Stimulated activated CD4-positive, alpha-beta T cell treated with anti-CD3 and anti-CD28 coated beads, Interleukin-4, amount 100 ng/mL, for 48 hours (primary cell): ENCODE measurements at places on chromosomes 5 and 9.

DNA sequence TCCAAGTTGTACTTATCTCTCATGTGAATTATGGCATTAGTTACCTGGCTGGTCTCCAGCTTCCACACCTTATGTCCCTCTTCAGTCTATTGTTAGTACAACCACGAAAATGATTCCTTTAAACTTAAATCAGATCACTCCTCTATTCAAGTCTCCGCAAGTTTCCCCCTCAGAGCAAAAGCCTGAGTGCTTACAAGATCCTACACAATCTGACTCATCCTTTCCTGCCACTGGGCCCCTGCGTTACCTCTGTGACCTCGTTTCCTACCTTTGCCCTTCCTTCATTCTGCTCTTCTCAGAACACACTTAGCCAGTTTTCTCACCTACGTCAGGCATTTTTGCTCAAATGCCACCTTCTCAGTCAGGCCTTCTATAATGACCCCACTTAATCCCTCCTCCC is 45.1 kb upstream of the GLIS3 start:
- peak; percentile 11 for DNase-seq

- no peak for DNase-seq
These were observed 37.3 kb downstream of the PBX3 start for GRCh38 chr9:125784286-125785049.

- no peak for DNase-seq
These were observed 80.0 kb downstream of the AK8 start for GRCh38 chr9:132797861-132798659.

DNA sequence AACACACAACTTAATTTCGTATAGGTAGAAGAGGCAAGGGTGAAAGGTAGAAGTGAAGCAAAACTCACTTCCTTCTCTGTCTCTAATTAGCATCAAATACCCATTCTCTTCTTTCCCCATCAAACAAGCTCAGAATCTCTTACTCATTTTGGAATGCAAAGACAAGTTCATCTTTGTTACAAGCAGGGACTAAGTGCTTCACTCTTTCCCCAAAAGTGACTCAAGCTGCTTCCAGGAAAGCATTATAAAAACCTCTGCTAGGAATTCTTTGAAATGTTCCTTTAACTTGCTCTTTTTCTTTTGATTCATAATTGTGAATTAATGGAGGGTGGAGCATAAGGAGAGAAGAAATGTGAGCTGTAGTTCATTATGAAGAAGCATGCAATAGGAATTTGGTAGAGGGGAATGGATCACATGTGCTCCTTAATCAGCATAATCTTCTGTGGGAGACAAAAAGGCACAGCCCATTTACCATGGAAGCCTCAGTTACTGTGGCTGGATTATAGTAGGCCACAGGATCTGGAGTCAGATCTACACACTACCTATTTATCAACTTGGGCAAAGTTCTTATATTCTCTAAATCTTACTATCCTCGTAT is 109.5 kb upstream of the DPYSL3 start:
- no peak for DNase-seq

GRCh38 chr5:75009556-75010345 is 42.6 kb downstream of the GCNT4 start:
- DNase-seq: no peak

GRCh38 chr5:134451936-134452505 is 40.3 kb upstream of the CDKN2AIPNL start:
- DNase-seq: no peak

GRCh38 chr9:95766906-95767305 is 108.6 kb upstream of the ERCC6L2 start:
- DNase-seq: no peak

DNA sequence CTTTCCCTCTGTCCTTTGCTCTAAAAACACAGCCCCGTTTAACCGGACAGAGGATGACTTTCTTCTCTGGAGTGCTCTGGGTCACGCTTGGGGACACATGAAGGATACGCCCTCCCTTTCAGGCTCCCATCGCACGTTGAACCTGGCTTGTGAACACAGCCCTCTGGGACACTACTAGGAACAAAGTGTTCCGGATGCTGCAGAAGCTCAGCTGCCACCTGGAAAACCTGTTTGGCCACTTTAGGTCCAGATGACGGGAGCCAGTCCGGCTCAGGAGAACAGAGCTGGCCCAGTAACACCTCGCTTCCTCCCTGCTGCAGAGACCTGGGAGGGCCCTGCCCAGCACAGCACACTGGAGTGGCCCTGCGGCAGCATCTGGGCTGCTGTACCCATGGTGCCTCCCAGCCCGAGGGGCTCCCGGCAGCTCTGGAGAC is 60.1 kb downstream of the GADD45G start:
- DNase-seq: no peak

- no peak for DNase-seq
These were observed 14.5 kb downstream of the PHAX start for GRCh38 chr5:126615286-126615685.

- DNase-seq: no peak
These were observed 31.9 kb downstream of the THBS4 start for GRCh38 chr5:80067016-80067415.

DNA sequence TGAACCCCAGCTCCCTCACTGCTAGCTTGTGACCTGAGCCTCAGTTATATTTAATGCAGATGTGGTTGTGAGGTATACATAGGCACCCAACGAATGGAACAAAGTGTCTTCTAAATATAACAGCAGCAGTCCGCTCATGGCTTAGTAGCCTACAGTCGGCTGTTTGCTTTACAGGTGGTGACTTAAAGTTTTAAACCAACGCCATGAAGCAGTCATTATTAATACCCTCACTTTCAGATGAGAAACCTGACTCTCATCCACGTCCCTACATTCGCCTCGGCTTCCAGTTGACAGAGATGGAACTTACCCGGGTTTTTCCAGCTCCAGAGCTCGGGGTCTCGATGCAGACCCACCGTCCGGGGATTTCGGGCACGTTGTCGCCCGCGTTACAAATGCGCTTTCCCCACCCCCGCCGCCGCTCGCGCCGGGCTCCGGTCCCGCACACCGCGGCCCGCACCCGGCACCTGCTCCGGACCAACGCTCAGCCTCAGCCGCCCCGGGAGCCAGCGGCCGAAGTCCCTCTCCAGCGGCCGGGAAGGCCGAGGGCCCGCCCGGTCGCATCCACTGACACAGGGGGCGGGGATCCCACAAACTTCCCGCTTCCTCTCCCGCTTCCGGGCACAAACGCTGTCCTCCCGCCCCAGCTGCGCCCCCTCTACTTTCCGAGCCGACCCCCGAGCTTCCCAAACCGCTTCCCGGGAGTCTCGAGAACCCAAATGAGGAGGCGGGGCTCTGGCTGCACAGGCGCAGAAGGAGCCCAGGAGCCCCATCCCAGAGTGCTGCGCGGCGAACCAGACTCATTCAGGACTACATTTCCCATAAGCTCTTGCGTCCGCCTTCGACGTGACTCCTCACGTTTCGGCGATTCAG is at the start of gene ZNF782:
Gene ZNF782 (minus strand): TSS at position 734 of the 870 bp plus-strand sequence. CDS start 2,553 bp downstream, outside the sequence.
- peak; percentile 69 for DNase-seq

GRCh38 chr5:168790671-168791250 is 211.6 kb upstream of the PANK3 start:
- no peak for DNase-seq

DNA sequence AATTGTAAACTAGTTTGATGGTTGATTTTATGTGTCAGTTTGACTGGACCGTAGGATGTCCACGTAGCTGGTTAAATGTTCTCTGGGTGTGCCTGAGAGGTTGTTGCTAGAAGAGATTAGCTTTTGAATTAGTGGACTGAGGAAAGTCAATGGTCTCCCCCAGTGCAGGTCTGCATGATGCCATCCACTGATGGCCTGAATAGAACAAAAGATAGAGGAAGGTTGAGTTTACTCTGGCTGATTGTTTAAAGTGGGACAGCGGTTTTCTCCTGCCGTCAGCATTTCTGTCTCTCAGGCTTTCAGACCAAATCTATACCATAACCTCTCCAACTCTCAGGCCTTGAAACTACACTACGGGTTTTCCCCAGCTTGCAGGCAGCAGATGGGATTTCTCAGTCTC is 899.2 kb upstream of the WWC1 start:
- DNase-seq: no peak

DNA sequence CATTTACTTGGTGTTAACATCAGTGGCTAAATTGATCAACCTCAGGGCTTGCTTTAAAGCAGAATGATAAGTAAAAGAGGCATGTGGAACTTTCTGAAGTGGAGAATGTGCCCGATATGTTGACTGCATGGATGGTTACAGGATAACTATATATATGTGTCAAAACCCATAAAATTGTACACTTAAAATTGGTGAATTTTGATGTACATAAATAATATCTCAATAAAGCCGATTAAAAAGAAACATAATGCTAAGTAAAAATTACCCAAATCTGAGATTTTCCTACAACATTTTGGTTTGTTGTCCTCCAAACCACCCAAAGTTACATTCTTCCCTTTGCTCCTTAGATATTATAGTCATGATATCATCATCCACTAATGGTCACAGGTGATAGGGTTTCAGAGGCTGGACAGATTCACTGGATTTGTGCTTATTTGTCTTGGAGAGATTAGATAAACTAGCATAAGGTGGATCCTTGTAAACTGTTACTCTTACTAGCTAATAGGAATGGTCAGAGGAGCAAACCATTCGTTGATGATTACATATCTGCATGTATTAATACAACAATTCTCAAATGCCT is 119.7 kb upstream of the RPS23 start:
- no peak for DNase-seq

DNA sequence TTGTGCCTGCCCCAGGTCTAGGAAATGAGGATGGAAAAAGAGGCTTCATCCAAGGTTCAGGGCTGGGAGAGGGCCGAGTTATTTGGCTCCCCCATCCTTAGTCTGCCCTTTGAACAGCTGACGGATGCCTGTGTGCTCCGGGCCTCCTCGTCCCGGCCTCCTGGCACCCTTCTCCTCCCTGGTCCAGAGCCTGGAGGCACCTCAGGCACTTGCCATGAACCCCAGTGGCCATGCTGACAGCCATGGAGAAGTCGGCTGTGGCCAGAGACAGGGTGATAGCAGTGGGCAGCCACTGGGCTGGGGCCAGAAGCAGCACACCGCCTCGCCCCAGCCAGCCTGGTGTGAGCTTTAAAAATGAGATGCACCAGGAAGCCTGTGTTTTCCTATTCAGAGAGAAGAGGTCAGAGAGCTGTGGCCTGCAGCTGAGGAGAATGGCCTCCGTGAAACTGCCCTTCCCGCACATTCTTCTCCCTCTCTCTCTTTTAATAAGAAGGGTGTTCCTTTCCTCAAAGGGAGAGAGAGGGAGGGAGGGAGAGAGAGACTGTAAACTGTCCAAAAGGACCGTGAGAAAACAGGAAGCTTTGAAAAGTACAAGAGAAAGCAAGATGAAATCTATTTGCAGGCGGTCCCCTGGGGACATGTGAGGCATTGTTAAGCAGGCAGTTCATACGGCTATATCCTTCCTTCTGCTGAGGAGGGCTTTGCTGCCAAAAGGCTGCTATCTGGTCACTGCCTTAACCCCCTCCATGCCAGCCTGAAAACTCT is 55.3 kb downstream of the ZNF366 start:
- no peak for DNase-seq

GRCh38 chr9:93731963-93732362 is 155.6 kb downstream of the PHF2 start:
- no peak for DNase-seq

- DNase-seq: no peak
These were observed 5.6 kb downstream of the MAMDC2 start for GRCh38 chr9:70049236-70049635.

GRCh38 chr5:132070460-132071337 is 2.9 kb upstream of the CSF2 start:
- peak; percentile 63 for DNase-seq

DNA sequence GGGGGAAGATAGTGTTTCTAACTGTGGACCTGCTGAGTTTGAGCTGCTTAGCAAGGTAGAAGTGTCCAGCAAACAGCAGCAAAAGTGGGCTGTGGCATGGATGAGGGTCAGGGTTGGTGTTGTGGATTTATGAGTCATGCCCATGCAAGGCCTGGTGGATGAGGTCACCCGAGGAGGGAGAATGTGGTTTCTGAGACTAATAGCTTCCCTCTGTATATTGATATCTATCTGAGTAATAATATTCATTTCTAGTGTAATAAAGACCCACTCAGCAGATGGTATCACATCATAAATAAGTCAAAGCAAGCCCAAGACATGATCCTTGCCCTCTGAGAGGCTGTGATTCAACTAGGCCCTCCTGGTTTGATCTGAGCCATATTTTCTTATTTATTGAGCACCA is 597.8 kb upstream of the CLINT1 start:
- DNase-seq: no peak

- no peak for DNase-seq
These were observed 31.6 kb downstream of the PRLR start for GRCh38 chr5:35198686-35199085.

DNA sequence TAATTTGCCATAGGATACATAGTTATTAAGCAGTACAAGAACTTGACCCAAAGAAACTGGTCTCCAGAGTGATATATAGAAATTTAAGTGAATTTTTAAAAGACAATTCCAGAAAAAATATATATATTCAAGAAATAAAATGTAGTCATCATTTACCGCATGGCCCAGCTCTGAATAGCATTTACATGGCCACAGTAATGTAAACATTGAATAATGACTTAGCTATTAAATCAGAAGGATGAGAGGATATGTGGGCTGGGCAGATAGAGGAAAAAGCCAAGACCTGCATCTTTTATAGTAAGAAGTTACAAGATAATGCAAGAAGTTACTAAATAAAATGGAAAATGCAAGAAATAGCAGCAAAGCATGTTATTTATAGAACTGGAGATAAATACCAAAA is 405.2 kb upstream of the WWC1 start:
- no peak for DNase-seq

DNA sequence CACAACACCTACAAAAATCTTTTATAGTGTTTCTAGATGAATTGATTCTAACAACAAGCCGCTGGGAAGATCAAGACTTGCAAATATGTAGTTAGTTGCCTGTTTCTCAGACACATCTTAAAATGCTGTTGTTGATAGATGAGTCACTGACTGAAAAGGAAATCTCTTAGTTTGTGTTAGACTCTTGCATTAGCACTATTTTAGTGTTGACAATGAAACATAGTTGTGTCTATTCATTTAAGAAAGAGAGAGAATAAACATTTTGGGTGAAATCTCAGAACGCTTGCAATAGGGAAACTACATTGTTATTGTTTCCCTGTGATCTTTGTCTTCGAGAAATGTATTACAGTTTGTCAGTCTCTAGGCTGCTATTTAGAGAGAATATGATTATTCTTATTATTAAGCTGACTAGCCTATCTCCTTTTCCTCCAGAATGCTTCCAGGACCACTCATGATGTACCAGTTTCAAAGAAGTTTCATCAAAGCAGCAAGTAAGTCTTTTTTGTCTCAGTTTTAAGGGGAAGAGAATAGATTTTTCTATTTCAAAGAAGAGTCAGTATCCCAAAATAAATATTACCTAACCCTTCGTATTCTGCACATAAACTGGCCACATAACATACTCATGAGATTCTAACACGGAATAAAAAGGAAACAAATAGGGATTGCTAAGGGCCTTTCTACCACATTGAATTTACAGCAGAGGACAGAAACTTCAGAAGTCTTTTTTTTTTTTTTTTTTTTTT is 285.6 kb downstream of the ARHGAP26 start:
- no peak for DNase-seq

- DNase-seq: peak; percentile 1
These were observed 128.4 kb upstream of the TRPM3 start for GRCh38 chr9:71249729-71250317.

GRCh38 chr5:102600964-102601363 is 102.2 kb upstream of the SLCO6A1 start:
- DNase-seq: no peak
